Left ventricle myocardium superior (tissue), 1 donor: ENCODE measurements at places on chromosomes 2 and 18.

DNA sequence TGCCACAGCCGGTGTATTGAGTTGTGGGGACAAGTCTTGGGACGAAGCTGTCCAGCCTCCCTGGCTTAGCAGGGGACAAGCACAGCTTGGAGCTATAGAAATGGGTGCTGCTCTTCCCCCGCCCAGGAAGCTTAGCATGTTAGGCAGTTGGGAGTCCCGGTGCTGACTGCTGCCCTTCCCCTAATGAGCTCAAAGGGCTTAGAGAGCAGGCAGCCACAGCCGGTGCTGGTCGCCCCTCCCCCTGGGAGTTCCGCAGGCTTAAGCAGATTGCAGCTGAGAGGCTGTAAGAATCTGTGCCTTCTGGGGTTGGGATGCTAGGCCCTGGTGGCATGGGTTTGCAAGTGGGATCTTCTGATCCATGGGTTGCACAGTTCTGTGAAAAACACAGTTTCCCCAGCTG, 237.3 kb downstream of the DCDC2C start:
- DNase-seq = no peak

- peak; percentile 33 for DNase-seq
Measured at GRCh38 chr18:63264871-63265270, 54.7 kb downstream of the BCL2 start.

DNA sequence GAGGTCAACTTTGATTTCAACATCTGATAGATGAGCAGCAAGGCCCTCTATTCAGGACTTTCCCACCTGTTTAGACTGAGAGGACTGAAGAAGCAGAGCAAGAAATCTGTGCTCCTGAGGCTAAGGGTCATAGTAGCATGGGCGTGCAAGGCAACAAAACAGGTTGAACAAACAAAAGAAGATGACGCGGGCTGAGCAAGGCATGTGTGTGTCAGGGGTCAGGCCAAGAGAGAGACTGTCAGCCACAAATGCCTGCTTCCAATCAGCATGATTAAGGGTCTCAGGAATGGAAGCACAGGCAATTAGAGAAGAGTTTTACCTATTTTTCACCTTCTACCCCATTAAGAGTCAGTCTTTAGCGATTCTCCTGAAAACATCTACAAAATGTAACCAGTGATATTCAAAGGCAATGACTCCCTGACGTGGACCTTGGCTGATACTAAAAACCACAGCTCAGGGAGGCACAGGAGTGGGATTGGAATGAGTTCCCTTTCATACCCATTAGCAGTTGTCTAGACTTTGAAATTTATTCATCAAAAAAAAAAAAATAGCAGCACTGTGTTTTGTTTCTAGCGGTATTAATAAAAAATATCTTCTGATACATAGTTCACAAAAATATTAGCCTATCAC, 81.9 kb downstream of the DYNAP start:
- DNase-seq = no peak

DNA sequence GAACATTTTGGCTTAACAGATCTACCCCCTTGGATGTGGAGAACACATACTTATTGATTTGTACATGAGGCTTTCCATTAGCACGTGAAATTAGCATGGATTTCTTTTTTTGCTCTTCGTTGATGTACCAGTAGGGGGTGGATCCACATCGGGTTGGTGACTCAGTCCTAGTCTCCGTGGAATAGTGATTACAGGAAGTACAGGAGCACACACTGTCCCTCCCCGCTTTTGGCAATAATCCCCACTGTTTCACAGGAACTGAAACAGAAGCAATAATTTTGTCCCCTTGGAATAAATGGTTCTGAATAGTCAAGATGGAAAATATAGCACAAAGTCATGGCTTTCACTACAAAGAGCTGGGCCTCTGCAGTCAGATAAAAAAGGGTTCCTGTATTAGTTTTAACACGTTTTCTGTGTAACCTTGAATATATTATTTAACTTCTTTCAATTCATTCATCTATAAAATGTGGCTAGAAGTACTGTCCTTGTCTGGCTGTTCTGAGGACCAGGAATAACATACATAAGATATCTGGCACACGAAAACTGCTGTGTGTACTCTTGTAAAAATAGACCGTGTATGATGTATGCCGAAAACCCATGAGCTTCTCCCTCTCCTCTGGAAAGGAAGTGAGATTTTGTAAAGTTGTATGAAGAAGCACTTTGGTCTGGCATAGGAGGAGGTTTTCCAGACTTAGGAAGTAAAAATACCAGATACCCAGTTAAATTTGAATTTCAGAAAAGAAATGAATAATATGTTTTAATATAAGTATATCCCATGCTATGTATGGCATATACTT, 229.2 kb downstream of the GALR1 start:
- DNase-seq = no peak

DNA sequence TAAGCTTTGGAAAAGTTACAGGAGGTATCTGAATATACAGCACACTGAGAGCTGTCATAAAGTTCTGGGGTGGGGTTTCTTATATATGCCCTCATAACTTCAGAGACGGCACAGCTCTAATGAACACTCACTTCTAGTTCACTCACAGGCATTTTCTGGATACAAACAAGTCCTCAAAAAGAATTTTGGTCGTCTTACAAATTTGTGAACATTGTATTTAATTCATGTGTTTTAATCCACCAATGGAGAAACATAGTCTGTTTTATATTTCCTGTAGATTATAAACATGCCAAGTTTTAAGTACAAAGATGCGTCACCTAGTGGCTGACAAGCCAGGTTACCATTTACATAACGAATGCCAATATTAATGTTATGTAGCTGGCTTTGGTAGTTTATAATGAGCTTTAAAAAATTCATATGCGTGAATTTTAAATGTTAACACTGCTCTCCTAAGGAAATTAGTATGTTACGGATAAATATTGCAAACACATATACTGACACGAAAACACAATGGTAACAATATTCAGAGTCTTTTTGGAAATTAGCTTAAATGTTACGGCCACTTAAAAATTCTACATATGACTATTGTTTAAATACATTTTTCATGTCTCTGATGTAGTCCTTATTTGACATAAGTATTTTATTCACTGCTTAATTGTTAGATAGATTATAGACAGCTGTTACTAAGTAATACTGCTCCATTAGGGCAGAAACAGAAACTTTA, 2.5 kb downstream of the COL3A1 start:
- no peak for DNase-seq
